ENCODE measurements at places on chromosomes 5 and 9. TPM values are rescaled to one million over a fixed set of nuclear protein-coding genes. Genes with fewer than 3 reads are reported as not detected.

DNA sequence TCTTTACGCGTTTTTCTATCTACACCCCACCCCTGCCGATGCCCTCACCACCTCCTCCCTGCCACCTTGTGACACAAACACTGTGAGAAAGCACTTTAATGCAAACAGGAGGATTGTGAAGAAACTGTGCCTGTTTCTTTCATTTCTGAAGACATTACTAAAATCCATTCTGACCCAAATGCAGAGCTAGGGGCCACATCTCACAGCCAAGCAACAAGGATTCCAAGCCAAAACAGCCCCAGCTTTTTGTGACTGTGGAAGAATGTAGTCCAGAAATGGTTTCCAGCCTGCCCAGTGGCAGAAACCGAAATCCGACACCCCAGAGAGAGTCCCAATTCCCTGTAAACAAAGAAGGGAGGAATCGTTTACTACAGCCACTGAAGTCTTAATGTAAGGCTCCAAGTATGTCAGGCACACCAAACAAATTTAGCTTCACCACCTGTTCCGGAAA is 190.9 kb downstream of the TTC39B start:
- peak; percentile 17 for DNase-seq

DNA sequence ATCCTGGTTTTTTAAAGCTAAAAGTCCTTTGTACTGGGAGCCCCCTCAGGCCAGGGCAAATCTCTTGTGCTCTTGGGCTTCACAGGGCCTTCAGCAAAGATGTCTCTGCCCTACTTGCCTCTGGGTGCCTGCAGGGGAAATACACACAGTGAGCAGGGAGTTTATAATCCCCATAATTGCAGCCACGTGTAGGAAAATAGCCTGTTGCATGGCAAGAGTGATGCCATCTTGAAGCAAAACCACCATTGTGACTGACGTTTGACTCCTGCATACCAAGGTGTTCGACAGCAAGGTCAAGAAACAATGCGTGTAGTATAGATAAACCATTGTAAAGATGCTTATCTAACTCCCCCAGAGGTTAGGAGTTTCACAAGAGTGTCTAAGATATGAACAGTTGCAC is 11.4 kb upstream of the IL3 start:
- DNase-seq, result no peak

The PHF24 gene
- 1.9 TPM for total RNA-seq

DNA sequence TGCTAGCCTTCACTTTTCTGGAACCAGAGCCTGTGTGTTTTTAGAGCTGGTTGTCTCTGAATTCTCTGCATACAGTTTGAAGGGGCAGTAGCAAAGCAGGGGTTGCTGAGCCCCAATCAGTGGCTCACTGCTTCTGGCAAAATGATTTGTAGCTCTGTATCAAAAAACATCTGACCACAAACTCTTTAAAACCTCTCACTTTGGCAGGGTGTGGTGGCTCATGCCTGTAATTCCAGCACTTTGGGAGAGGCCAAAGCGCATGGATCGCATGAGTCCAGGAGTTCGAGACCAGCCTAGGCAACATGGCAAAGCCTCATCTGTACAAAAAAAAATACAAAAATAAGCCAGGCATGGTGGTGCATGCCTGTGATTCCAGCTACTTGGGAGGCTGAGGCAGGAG is 28.3 kb upstream of the APC start:
- DNase-seq, result no peak

GRCh38 chr9:126490871-126491567 is 122.7 kb upstream of the LMX1B start:
- DNase-seq, result peak; percentile 71

- DNase-seq, result no peak
These were observed 78.6 kb downstream of the AOPEP start for GRCh38 chr9:94805051-94805489.

DNA sequence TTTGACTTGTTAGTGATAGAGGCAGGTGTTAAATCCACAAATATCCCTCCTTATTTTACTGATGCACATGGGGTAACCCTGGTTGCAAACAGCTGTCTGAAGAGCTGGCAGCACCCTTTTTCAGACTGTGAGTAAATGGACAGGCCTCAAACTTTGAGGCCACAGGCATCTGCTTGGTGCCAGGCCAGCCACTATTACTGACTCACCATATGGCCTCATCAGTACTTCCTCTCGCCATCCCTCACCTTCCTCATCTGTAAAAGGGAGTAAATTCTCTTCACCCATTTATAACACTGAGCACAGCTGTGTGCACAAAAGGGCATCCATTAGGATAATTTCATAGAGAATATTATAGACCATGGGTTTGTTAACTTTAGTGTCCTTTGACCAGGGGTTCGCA is 11.9 kb upstream of the TNIP1 start:
- DNase-seq, result no peak

GRCh38 chr9:111944241-111944866 is 47.7 kb downstream of the UGCG start:
- DNase-seq, result no peak

- DNase-seq, result peak; percentile 56
These were observed 75.2 kb downstream of the FCHO2 start for GRCh38 chr5:73030995-73031394.

The SQSTM1 gene
- total RNA-seq, result 125 TPM

GRCh38 chr5:129271308-129271707 is 176.8 kb downstream of the ISOC1 start:
- DNase-seq, result no peak

DNA sequence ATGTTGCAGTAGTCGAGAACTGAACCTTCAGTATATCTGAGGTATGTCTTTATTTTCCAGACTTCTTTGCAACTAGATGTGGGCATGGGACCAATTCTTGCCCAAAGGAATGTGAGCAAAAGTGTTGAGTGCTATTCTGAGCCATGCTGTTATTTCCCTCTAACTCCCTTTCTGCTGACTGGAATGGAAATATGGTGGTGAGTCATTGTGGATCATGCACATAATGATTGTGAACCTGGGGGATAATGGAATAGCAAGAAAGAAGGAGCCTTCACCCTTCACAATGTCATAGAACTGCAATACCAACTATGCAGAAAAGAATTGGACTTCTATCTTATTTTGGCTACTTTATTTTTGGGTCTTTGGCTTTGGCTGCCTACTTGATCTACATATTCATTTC is 10.3 kb upstream of the DOCK2 start:
- DNase-seq, result peak; percentile 57

- no peak for DNase-seq
These were observed 12.0 kb downstream of the GLRX start for GRCh38 chr5:95810305-95811125.

DNA sequence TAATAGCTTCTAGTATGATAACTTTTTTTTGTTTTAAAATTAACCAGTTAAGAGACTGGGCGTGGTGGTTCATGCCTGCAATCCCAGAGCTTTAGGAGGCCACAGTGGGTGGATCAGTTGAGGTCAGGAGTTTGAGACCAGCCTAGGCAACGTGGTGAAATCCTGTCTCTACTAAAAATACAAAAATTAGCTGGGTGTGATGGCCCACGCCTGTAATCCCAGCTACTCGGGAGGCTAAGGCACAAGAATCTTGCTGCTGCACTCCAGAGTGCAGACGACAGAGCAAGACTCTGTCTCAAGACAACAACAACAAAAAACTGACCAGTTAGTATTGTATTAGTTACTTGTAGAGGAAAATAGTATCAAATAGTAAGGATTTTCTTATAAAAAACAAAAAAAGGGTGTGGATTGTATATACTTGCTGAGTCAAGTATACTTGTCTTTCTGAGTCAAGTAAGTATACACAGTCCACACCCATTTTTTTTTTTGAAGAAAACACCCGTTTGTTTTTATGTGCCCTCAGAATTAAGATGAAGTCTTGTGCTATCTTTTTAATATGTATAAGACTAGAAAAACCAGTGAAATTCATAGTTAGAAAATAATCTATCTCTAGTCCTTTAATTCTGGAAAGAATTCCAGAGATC is 25.3 kb downstream of the UBAP1 start:
- DNase-seq, result no peak

DNA sequence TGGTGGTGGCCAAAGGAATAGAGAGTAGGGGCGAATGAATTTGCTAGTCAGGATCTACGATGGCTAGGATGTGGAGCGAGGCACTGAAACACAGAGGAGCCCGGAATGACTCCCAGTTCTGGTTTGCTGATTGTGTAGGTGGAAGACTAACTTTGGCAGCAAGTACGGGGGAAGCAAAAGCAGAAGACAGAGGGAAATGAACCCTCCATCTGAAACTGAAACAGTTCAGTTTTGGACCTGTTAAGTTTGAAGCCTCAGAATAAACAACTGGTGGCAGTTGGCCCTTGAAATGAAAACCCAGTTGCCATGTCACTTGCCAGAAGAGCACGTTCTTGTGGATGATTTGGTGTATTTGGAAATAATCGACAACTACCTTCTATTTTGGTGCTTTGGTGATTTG is 15.4 kb upstream of the SMIM15 start:
- no peak for DNase-seq

DNA sequence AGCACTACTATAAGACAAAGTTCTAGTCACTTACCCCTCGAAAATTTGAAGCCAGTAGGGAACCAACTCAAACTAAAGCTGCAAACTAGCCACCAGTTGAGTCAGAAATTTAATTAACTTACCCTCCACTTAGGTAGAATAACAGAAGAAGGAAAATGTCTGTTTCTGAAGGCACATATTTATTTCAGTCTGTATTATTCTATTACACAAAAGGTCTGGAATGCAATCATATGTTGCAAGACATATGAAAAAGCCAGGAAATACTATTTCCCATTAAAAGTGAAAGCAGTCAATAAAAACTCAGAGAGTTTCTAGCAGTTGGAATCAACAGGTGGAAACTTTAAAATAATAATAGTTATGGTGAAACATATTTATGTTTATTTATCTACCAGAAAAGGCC is 79.2 kb upstream of the SLCO4C1 start:
- DNase-seq, result no peak

The PDZD2 gene
- total RNA-seq, result 5.5 TPM

GRCh38 chr5:170650850-170651249 is 132.7 kb upstream of the GABRP start:
- DNase-seq, result no peak

The ARL14EPL gene
- 1.9 TPM for total RNA-seq

The CARTPT gene
- not detected for total RNA-seq

DNA sequence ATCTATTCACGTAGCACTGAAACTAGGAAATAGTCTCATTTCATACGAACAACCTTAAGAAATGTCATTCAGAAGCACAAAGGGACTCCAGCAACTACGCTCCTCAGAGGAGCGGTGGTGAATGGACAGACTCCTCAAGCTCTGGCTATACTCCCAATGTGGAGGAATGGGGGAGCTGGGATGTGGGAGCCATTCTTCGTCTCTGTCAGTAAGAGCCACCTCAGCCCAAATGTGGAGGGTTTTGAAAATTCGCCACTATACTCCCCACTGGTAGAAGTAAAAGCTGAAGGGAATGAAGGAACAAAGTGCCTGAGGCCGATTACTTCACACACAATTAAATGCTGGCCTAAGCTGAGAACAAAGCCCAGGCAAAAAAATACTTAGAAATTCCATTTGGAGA is 96.3 kb downstream of the ADAMTS12 start:
- DNase-seq, result no peak

DNA sequence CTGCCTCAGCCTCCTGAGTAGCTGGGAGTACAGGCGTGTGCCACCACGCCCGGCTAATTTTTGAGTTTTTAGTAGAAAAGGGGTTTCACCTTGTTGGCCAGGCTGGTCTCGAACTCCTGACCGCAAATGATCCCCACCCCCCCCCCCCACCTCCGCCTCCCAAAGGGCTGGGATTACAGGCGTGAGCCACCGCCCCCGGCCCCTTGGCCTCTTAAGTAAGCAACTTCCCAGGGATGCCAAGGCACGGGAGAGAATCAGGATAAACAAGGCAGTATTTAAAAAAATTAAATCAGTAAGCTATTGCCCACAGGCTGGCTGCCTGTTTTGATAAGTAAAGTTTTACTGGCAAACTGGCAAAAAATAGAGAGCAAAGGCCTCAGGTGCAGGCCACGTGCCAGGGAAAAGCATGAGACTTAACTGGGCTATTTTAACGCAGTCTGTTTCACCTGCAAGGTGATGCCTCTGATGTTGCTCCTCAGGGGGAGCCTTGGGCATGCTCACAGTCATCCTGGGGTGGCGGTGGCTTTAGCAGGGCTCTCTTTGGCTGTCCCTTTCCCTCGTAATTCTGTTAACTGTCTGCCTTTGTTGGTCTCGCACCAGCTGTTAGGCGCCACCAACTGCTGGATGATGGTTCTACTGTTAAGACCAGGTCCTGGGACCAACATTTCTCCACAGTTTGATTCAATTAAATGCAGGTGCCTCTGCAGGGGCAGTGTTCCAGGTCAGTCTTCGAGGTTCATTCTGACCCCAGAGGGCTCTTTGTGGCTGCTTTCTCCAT is 19.4 kb upstream of the RNF130 start:
- DNase-seq, result peak; percentile 34

The C5orf52 gene
- not detected for total RNA-seq

The TSLP gene
- 7.0 TPM for total RNA-seq

The TMEM171 gene
- 1.7 TPM for total RNA-seq

DNA sequence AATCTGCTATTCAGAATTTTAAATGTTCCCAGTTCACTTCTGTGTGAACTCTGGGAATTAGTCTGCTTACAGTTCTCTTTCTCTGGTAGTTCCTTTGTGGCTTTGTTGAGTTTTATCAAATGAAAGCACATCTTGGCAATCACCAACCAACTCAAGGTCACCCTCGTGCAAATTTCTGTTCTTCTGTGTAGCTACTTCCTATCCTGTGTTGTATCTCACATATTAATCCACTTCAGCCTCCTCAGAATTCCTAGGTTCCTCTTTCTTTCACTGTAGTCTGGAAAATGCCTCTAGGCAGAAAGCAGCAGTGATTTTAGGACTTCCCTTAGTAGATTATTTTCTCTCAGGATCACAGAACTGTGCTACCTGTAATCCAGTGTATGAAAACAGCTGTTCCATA is 100.3 kb downstream of the AUH start:
- DNase-seq, result no peak

GRCh38 chr5:141637123-141637766 is 448 bp downstream of the RELL2 start:
- DNase-seq, result no peak

DNA sequence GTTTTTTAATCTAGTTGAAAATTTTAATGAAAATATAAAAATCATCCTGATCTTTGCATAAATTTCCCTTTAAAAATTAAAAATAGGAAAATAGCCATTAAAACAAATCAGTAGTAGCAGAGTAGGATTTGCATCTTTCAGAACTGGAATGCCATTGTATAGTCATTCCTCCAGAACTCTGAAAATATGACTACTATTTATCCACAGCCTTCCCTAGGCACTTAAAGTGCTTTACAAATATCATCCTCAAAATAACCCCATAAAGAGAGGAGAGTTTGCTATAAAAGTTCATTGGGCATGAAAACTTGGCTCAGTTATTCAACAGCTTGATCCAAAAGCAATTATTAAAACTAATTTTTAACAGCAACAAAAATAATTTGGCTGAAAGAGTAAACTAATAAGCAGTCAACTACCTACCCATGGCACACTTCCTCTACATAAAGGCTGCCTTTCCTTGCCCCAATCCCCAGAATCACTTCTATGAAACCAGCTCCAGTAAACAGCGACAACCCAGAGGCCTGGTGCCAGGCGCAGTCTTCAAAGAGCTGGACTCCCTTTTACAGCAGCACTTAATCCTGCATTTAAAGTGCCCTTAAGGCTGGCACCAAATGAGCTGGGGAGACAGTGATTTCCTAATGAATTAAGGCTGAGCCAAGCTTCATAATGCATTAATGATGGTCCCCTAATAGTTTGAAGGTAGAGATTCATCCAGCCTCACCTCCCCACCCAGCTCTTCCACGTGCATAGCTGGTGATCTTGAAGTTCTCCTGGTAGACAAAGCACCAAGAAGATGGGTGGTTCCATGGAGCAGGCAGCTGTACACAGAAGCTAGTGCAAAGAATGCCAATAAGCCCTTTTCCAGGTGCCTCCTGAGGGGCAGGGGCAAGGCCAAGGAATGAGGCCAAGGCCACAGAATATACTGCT is 36.1 kb downstream of the LHFPL2 start:
- DNase-seq, result no peak

Data from umbilical cord (tissue), 2 donors.